ENCODE measurements at places on chromosomes 16 and 17.
A peak's percentile ranks its signal among the peaks of the same experiment; 100 is the strongest.

GRCh38 chr17:27319541-27320221 lies 25.8 kb downstream of the WSB1 start:
- peak; percentile 88 for DNase-seq

DNA sequence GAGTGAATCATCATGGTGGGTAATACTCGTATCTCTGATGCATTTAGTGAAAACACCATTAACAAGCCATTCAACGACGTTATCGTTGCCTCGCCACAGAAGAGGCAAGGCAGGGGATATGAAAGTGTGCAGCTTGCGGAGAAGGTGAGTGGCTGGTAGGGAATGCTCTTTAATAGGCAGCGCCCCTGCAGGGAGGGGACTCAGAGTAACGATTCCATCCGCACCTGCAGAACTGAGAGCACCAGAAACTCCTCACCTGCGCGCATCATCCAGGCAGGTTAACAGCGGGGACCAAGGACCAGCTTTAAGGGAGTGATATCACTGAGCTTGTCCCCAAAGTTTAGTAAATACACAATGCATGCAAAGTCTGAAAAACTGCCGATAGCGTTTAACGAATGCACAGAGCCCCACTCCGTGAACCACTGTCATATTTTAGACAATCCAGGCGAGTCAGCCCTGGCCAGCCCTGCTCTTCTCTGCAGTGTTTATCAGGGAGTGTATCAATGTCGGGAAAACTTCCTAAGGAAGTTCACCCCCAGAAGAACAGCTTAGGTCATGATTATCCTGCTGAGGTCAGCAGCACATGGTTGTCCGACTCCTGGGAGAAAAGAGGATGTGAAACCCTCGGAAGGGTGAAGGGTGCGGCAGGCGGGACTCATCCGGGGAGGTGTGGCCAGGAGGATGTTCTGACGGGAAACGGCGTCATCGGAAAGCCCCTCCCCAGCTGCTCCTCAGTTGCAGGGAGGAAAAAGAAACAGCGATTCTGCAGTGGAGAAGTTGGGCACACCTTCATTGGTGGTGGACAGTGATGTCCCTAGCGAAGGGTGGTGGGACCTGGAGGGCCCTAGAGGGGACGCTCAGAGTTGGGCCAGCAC lies 68.5 kb upstream of the DNAH17 start:
- no peak for DNase-seq

GRCh38 chr17:43367737-43368242 lies 31.0 kb upstream of the ARL4D start:
- no peak for DNase-seq

GRCh38 chr16:12415072-12415471 lies 388.6 kb downstream of the CPPED1 start:
- DNase-seq: no peak

GRCh38 chr16:49542391-49542891 lies 168.8 kb downstream of the C16orf78 start:
- DNase-seq: no peak

DNA sequence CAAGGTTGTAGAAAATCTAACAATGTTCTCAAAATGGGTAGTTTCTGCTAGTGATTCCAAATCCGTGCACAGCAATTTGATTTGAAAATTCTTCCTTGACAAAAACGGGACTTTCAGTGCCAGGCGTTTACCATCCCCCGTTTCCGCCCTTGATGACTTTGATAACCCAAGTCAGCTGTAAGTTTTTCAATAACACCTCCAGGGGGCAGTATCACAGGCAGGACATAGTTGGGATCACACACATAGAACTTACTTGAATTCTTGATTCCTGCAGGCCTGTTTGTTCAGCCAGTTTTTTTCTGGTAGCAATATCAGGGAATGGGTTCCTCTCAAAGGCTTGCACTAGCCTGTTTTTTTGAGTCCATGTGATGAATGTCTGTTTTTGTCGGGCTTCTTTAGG lies 5.6 kb downstream of the DUXB start:
- DNase-seq: no peak

DNA sequence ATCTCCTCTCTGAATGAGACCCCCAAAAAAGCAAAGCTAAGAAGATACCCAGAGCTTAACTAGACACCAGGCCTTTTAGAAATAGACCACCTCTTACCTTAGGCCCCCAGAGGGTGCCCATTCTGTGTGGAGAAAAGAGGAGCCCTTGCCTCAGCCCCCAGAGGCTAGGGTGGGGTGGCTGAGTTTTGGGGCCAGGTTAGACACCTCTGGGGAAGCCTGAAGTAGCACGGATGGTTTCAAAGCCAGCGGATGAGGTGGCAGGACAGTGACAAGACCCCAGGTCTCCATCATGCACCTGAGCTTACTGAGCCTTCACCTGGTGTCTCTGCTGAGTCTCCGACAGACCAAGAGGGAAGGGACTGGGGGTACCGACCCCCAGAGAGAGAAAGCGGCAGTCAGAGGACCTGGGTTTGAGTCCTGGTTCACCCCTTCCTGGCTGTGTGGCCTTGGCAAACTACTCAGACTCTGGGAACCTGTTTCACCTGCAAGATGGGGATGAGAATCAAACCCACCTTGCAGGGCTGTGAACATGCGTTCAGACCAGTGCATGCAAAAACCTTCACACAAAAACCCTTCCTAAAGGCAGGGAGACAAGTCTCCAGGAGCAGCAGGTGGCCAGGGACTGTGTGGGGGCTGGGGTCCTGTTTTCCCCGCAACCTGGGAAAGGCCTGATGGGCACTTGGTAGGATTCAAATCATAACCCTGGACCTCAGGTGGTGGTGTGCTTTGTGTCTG lies 7.7 kb downstream of the SCGB1C2 start:
- DNase-seq: no peak

GRCh38 chr16:2692948-2693651 lies 10.8 kb downstream of the KCTD5 start:
- peak; percentile 60 for DNase-seq

DNA sequence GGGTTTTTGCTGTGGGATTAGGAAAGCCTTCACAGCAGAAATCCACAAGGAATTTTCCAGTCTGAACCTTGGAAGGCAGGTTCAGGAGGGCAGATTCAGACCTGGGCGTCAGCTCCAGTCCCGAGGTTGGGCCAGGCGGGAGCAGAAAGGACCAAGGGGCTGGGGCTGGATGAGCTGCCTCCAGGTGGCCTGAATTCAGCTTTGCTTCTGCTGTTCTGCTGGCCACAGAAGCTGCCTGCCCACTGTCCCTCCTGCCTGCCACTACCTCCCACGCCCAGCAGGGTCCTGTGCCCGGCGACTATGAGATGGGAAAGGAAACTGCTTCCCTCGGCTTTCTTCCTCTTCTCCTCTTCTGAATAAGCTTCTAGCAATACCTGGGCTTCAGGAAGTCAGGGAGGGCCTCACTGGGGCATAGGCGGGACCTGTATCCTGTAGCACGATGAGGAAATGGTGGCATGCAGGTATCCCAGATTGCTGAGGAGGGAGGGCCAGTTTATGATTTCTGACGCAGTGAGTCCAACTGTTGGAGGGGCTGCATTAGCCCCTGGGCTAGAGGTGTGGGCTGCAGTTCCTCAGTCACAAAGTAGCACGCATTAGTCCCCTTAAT lies 18.4 kb downstream of the TBX4 start:
- DNase-seq: no peak

DNA sequence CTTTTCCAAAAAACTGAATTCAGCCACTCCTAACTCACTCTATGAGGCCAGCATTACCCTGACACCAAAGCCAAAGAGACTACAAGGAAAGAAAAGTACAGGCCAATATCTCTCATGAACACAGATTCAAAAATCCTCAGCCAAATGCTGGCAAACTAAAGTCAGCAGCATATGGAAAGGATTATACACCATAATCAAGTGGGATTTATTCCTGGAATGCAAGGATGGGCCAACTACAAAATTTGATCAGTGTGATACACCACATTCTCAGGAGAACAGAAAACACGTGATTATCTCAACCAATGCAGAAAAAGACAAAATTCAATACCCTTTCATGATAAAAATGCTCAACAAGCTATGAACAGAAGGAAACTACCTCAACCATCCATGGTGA lies 7.7 kb upstream of the AATK start:
- no peak for DNase-seq

DNA sequence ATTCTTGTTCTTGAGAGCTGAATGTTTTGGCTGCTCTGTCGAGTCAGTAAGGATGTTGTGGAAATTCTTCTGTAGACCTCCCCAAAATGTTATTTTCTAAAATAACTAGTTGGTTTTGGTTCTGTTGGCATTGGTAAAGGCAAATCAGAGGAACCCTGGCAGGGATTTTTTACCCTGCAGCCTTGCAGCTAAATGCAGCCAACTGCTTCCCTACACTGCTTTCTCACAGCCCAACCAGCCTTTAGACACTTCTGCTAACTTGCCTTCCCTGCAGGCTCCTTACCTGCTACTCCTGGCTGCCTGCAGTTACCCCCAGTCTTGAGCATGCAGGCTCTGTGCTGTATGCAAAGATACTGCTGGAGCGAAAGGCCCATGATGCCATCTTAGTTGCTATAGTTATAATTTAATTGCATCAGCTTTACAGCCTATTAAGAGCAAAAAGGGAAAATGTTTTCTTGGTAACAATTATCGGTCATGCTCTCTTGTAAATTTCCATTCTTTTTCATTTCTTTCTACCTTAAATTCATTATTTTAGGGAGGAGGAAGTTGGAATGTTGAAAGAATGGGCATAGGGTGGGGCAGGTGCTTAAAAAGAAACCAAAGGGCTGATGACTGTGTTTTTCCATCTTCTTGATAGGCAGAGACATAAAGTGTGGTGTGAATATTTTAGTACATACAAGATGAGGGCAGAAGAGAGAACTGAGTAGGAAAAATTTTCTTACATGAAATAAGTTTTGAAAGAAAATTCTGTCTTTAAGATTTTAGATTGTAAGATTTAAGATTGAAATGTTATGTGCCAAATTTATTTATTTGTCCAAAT lies 20.0 kb downstream of the NUP93 start:
- no peak for DNase-seq

- no peak for DNase-seq
These were observed 100.1 kb downstream of the IRF8 start for GRCh38 chr16:85998868-85999729.

GRCh38 chr17:20174588-20175265 lies 165.6 kb downstream of the SPECC1 start:
- no peak for DNase-seq

- DNase-seq: no peak
These were observed 59.1 kb downstream of the PRMT7 start for GRCh38 chr16:68369697-68370580.

DNA sequence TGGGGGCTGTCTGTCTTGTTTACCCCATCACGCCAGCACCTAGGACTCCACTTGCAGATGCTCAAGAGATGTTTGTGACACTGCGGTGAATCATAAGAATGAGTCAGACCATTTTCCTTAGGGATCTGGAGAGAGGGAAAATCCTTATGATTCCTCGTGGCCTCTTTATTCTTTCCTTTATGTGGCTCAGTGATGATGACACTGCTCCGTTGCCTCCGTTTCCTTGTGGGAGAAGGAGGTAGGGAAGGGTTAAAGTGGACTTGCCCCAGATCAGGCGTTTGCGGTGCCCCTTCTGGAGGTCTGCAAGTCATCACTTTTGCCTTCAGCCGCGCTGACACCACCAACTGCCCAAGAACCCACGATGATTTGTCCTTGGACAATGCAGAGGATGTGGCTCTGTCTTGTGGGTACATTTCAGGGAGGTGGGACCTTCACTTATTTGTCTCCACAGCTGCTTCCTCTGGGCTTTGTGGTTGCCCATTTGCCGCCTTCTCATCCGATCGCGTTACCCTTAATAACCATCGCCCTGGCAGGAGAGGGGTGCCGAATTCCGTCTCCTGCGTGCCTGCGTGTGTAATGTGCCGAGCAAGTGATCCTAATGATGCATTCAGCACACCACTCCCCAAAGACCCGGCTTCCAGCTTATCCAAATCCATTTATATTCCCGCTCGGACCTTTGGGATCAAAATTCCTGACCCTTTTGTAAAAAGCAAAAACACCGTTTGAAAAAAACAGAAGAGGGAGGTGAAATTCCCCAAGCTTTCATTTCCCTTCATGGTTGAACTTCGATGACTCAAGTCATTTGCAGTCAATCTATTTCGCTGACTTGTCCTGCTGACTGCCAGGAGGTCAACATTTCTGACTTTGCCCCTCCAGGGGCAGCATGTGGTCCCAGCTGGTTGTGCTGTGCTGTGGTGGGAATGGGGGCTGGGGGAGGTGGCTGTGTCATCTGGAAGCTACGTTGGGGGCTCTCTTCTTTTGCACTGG lies 87.2 kb upstream of the IRX3 start:
- no peak for DNase-seq

DNA sequence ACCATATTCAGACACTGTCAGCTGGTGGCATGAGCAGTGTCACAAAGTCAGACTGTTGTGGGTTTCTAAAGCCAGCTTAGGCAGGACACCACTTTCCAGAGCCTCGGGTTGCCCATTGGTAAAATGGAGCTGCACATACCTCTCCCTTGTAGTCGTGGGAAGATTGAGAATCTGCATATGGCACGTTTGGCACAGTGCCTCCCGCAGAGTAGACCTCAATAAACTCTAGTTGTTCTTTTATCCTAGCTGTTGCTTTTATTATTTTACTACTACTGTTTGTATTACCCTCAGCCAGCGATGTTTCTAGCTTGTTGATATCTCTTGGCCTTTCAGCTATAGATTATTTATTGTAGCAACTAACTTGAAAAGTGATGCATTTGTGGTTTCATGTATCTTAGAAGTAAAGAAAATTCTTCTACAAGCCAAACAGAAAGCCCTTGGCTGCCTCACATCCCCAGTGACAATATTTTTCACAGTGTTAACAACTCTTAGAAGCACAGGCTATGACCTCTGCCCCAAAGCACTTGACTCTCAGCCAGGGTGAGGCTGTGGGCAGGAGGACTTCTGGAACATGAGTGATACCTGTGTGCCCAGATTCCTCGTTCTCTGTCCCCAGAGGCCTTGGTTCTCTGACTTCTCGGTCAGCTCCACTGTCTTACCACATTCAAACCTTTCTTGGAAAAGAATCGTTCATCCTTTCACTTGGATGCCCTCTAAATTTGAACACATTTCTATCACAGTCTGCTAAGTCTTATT lies 351.6 kb downstream of the SNX29 start:
- DNase-seq: no peak

DNA sequence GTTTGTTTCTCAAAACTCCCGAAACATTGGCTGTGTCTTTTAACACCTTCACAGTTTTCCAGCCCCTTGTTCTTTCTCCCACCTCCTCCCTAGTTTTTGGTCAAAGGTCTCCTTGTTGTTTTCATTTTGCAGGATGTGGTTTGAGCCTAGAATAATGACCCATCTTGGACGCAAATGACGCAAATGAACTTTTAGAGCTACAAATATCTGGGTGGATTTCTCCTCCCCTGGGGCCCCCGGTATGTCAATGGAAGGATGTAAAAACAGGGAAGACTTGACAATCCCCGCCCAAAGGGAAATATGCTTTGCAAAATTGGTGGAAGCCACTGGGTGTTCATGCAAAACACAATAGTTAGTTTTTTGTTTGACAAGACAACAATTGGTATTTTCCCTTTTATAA lies 236.0 kb upstream of the IRX3 start:
- no peak for DNase-seq

DNA sequence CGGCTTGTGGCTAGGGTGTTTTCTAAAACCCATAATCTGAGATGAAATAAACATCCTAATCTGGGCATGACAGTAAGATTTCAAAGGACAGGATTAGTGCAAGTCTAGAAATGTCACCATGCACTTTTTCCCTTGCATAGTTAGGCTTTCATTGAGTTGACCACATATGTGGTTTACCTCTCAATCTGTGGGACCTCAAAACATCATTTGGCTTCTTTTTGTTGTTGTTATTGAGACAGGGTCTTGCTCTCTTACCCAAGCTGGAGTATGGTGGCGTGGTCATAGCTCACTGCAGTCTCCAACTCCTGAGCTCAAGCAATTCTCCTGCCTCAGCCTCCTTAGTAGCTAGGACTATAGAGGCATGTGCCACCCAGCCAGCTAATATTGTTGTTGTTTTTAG lies 197.8 kb downstream of the CEP112 start:
- no peak for DNase-seq

Data from right forelimb (tissue), 1 donor.